H9 (cell line): ENCODE measurements at places on chromosomes 11 and 22. TPM values are rescaled to one million over a fixed set of nuclear protein-coding genes. Genes with fewer than 3 reads are reported as not detected.

DNA sequence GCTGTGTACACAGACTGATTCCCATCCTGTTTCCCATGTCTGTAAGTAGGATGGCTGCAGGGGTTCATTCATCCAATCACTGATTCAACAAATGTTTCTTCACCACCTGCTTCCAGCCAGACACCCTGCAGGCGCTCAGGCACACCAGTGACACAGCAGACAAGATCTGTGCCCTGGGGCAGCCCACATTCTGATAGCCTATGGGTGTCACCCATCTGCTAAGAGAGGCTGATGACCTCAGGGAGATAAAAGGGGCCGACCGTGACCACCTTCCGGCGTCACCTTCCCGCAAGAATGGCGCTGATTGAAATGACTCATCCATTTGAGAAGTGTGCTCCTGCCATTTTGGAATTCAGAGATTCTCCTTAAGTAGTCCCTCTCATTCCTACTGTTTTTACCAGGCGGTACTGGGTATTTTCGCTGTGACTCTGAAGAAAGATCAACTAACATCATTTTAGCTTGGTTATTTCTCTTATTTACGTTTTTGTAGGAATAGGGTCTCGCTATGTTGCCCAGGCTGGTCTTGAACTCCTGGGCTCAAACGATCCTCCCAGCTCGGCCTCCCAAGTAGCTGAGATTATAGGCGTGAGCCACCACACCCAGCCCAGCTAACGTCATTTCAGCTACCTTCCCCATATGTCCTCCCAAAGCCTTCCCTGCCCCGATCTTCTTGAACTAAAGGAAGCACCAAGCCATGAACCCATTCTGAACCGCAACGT is 73.2 kb upstream of the BID start:
- DNase-seq, result no peak

PRG3 gene
- not detected in 2 replicates for total RNA-seq

KCTD14 gene
- 12.5 and 13.8 TPM in 2 replicates for total RNA-seq

CARD18 gene
- not detected in 2 replicates for total RNA-seq

GRCh38 chr11:75276186-75276585 is 35.6 kb downstream of the TPBGL start:
- no peak for DNase-seq
